H9 (cell line): ENCODE measurements at places on chromosomes 7 and 10.

DNA sequence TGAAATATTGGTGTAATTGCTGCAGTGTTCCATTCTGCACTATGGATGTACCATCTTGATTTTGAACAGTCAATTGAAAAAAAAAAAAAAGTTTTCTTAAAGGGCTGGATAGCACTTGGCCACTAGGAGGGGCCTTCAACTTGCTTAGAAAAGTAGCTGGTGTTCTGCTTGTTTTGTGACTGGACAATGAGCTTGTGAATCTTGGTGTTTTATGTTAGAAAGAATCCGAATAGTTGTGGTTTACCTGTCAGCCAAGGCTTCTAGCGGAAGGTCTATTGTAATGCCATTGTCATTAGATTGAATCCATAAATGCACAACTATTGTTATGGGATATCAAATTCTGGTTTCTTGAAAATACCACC, 77.1 kb downstream of the BMPER start:
- no peak for DNase-seq

GRCh38 chr10:1526436-1527055, 210.8 kb downstream of the ADARB2 start:
- no peak for DNase-seq

GRCh38 chr7:1476859-1477258, 17.6 kb upstream of the MICALL2 start:
- DNase-seq: no peak

DNA sequence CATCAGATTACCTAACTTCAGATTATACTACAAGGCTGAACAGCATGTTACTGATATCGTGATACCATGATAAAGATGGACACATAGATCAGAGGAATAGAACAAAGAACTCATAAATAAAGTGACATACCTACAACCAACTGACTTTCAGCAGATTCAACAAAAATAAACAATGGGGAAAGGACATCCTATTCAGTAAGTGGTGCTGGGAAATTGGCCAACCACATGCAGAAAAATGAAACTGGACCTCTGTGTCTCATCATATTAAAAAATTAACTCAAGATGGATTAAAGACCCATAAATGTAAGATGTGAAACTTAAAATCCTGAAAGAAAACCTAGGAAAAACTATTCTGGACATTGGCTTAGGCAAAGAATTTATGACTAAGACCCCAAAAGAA, 158.6 kb downstream of the ZEB1 start:
- no peak for DNase-seq

DNA sequence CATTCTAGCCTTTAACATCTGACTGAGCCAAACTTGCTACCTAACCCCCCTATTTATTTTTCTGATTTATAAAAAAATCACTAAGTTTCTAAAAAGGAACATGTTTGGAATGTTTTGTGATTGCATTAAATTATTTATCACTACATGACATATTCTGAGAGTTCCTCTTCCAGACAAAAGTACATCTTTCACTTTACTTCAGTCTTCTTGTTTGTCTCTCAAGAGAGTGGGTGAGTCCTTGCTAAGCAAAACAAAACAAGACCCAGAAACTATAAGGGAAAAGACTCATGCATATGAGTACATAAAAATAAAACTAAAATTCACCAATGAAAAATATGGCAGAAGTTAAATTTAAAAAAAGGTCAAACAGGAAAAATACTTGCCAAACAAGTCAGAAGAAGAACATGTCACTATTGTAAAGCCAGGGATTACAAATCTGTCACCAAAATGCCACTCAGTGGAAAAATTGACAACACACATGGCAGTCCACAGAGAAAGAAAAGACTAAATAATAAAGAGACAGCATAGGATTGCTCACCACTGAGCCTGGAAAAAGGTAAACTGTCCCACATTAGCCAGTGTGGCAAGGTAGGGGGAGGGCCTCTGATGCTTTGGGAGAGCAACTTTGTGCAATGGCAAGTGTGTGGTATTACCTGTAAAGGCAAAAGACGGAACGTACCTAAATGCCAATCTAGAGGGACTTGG, 166.7 kb upstream of the ZNF32 start:
- no peak for DNase-seq

GRCh38 chr10:127907411-127908105, 655 bp downstream of the PTPRE start:
- DNase-seq: no peak

DNA sequence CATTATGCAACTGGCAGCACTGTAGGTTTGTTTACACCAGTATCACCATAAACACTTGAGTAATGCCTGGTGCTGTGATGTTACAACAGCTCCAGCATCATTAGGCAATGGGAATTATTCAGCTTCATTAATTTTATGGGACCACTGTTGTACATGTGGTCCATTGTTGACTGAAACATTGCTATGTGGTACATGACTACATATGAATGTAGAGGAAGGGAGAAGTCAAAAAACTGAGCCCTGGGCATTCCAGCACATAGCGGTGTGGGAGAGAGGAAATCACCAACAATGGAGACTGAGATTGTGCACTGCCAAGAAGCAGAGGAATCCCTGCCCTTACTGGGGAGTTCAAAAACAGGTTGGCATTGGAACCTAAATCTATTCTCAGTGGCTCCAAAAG, 89.0 kb downstream of the TRIM24 start:
- DNase-seq: no peak

GRCh38 chr7:80954191-80954590, 35.3 kb upstream of the SEMA3C start:
- DNase-seq: no peak

GRCh38 chr7:45988405-45989057, 67.5 kb upstream of the IGFBP3 start:
- no peak for DNase-seq

- no peak for DNase-seq
Observed at GRCh38 chr7:36512616-36513015, 123.0 kb downstream of the ANLN start.

- DNase-seq: no peak
Observed at GRCh38 chr10:110265573-110266193, 39.0 kb downstream of the SMNDC1 start.

- no peak for DNase-seq
Observed at GRCh38 chr10:131934769-131935168, 34.0 kb downstream of the PPP2R2D start.

- DNase-seq: no peak
Observed at GRCh38 chr7:28419716-28420115, 7.4 kb downstream of the CREB5 start.

GRCh38 chr10:50992972-50993766, 81.1 kb upstream of the PRKG1 start:
- peak; percentile 38 for DNase-seq

- DNase-seq: no peak
Observed at GRCh38 chr7:86904949-86905834, 154.3 kb downstream of the ELAPOR2 start.

DNA sequence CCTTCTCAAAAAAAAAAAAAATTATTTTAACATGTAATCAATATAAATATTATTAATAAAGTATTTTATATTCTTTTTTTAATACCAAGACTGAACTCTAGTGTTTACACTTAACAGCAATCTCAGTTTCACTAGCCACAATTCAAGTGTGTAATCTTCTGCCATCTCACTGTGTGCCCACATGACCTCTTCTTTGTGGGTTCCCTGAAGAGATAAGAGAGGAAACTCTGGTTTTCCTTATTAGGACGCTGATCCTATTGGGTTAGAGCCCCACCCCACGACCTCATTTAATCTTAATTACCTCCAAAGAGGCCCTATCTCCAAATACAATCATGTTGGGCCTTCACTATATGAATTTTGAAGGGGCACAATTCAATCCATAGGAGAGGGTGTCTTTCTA, 177.6 kb downstream of the STK31 start:
- no peak for DNase-seq

DNA sequence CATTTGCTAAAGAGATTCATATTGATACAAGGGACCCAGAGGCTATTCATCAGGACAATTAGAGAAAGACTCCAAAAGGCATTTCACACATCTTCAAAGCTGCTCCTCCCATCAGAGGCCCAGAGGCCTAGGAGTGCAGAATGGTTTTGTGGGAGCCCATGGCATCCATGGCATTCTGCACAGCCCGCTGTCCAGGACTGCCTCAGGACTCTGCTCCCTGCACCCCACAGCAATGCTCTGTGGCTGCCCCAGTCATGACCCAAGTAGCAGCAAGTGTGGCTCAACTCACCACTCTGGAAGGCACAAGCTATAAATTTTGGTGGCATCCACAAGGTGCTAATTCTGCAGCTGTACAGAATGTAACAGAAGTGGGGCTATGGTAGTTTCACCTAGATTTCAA, 38.5 kb downstream of the ZNF438 start:
- no peak for DNase-seq

GRCh38 chr7:148964483-148965267, 63.6 kb downstream of the PDIA4 start:
- DNase-seq: no peak

DNA sequence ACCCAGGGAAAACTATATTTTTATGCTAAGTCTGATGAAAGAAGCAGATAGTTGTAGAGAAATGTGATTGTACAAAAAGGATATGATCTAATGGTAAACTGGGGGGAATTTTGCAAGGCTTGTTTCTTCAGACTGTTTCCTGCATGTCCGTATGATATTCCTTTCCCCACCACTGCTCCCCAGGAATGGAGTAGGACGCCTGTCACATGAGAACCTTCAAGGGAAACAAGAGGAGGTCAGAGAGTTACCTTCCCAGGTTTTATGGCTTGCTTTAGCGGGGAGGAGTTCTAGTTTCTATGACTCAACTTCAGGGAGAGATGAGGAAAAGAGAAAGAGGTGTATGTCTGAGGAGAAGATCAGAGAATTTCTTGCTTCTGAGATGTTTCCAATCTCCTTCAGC, 16.4 kb upstream of the ITPRID1 start:
- no peak for DNase-seq

DNA sequence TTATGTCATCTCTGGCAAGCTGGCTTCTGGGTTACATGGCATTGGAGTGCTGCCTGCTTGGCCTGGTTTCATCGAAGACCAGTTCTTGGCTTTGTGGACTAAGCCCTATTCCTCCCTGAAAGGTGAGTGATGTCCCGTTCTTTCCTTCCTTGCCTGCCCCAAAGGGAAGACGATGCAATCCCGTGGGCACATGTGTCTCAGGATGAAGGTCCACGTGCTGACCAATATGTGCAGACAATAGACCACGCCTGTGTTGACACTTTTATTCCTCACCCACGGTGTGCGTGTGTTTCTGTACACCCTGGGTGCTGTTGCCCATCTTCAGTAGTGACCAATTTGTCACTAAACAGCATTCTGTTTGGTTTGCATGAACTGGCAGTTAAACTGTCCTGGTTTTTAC, 28.6 kb upstream of the SHH start:
- DNase-seq: no peak
